HepG2 (cell line): ENCODE measurements at places on chromosomes 5 and 9.

DNA sequence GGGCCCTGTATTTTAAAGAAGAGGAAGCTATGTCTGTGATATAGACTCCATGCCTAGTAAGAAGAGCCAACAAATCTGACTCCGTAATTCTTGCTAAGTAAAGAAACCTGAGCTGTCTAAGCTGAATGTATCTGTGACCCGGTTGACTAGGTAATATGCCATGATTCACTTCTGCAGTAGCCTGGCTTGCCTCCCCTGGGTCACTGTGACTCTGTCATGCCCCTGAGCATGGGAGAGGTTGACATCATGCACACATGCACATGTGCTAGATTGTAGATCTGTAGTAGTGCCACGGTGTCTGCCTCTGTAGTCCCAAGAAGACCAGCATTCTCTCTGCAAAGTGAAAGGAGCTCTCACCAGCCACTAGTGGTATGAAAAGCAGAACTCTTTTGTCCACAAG lies 9.1 kb downstream of the SLC22A5 start:
- DNase-seq = no peak

- DNase-seq = no peak
These were observed 78.8 kb downstream of the WNK2 start for GRCh38 chr9:93262537-93263310.

DNA sequence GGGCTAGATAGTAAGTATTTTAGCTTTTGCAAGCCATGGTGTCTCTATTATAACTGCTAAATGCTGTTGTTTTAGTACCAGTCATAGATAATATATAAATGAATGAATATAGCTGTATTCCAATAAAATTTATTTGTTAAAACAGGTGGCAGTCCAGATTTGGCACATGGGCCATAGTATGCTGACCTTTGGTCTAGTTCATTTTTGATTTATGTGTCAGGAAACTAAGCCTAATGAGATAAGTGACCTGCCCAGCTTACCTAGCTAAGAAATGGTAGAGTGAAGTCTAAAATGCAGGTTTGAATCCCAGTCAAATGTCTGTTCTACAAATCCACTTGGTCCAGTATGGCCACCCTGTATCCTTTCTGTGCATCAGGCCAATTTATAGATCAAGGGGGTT lies 139.3 kb downstream of the ALDH1A1 start:
- no peak for DNase-seq

GRCh38 chr9:132409828-132410528 lies at the start of gene CFAP77:
TSS of gene CFAP77 (plus strand) at chr9:132410211. CDS start at chr9:132410272, 61 bp downstream.
- peak; percentile 10 for DNase-seq

DNA sequence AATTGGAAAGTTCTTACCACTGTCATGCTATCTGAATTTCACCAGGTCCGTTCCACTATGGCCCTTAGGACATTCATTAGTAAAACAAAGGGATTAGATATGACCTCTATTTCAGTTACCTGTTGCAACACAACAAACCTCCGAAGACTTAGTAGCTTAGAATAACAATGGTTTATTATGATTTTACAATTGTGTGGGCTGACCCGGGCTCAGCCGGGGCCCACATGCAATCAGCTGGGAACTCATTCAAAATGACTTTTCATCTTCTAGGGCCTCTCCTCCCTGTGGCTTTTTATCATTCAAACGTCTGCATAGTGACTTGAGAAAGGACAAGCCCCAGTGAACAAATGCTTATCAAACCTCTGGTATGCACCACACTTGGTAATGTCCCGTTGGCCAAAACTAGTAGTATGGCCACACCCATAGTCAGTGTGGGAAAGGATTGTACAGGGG lies 2.3 kb upstream of the FBXW11 start:
- DNase-seq = no peak

DNA sequence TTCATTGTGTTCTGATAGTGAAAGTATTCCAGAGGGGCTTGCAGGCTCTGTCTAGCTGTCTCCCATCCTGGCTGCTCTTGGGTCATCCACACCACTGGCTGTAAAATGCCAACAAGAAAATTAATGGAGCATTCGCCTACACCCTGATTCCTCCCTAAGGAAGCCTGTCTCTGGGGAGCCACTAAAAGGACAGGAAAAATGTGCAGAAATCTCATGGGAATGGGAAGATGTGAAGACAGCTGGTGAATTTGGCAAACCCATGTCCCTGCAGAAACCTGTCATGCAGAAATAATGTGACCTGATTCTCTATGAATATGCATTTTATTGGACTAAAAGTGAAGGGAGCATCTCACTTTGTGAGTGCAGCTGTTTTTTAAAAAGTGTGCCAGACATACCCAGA lies 265.6 kb downstream of the TUSC1 start:
- no peak for DNase-seq

DNA sequence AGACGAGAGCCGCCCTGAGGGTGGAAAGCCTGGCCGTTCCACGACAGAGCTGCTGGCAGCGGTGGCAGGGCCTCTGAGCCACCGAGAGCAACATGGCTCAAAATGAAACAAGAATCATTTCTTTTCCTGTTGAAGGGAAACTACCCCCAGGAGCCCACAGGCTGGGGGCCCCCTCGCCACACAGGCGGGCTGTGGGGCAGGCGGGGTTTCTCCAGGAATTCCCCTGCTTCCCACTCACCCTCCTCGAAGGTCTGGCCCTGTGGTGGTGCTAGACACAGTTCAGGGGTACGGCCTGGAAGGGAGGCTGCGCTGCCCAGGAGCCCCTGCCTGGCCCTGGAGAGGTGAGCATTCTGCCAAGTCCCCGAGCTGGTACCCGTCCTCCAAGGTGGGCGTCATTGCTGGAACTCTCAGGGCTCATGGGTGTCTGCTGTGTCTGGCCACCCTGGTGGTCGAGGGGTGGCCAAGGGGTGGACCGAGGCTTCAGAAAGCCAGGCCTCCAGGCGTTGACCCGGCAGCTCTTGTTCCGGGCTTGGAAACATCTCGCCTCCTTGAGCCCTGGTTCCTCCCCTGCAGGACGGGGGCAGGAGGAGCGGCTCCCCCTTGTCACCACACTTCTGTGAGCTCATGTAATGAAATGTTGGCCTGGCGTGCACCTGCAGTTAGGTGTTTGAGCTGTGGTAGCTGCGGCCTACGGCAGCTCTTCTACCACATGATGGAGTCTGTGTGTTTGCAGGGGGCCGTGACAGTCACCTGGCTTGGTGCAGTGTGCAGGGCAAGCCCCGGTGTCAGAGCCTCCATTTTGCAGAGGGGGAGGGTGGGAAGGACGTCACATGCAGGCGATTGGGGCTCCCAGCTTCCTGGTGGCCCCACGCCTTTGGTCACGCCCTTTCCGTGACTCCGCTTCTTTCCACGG lies 65.3 kb downstream of the RXRA start:
- no peak for DNase-seq

DNA sequence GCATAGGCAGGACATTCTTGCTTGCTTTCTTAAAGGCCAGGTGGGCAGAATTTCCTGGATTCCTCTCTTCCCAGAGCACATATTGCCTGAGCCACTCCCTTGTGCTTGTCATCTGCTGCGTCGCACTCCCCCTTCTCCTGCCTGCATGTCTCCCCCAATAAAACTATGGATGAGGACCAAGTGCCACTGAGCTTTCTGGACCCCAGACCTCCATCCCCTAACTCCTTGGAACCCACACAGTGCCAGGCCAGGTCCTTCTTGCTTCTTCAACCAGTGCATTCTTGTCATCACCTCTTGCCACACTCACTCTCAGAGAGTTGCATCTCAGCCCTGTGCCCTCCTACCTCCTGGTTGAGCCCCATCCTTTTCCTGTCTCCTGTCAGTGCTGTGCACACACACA lies 157.9 kb upstream of the PANK3 start:
- no peak for DNase-seq

DNA sequence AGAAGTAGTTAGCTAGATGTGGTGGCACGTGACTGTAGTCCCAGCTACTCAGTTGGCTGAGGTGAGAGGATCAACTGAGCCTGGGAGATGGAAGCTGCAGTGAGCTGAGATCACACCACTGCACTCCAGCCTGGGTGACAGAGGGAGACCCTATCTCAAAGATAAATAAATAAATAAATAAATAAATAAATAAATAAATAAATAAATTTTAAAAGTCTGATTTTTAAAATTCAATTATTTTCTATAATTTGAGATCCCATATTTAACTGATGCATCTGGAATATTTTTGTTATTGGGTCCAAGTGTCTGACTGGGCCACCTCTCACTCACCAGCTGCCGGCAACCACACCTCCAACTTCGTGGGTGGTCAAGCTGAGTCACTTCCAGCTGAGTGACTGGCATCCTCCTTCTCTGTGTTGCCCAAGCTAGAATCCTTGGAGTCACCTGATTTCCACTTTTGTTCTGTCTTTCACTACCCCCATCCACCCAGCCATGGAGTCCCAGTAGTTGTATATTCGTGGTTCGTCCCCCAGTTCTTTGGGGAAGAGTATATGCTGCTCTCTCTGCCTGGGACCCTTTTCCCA lies 70.9 kb downstream of the EGFLAM start:
- no peak for DNase-seq

DNA sequence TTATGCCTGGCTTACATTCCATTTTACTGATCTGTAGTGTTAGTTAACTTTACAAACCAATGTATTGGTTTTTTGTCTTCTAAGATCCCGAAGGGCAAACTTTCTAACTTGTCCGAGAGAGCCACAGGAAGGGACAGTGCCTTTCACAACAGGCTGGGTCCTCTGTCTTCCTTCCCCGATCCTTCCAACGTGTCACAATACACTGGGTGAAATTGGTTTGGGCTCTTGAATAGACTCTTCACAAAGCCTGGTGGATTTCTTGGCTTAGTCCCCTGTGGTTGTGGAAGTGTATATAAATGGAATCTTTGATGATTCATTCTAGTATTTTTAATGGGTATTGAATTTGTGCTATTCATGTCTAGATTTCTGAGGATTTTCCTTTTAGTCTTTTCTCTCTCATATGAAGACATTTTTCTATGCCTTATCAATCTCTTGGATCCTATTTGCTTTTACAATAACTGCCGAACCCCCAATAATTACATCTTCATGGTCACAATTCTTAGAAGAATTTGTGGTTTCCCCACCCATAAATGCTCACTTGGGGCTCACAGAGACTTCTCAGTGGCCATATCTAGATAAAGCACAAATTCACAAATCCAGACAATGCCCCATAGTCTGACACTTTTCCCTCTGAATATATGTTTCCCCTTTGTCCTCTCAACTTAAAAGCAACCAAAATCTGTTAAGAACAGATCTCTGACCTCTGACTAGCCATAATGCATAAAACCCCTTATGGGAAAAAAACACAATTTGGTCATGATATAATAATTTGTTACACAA lies 107.7 kb downstream of the MTRR start:
- DNase-seq = no peak

GRCh38 chr9:86324308-86324707 lies 29.9 kb downstream of the TUT7 start:
- no peak for DNase-seq

- no peak for DNase-seq
These were observed 447.5 kb upstream of the COX7C start for GRCh38 chr5:86170194-86170593.

DNA sequence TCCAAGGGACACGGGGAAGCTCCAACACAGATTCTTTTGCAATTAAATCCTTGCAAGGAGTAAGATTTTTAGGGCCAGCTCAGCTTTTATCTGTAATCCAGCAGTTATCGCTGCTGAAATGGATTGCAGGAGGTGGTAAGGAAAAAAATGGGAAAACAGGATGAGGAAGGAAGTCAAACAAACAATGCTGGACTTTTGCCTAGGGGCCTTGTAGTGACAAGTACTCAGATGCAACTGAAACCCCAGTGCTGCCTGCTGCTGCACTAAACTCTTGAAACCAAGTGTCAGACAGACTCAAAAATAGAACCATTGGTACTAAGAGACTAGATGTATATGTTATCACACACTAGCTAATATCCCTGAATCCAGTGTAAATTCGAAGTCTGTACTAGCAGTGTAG lies 309.2 kb downstream of the CTNND2 start:
- peak; percentile 80 for DNase-seq

DNA sequence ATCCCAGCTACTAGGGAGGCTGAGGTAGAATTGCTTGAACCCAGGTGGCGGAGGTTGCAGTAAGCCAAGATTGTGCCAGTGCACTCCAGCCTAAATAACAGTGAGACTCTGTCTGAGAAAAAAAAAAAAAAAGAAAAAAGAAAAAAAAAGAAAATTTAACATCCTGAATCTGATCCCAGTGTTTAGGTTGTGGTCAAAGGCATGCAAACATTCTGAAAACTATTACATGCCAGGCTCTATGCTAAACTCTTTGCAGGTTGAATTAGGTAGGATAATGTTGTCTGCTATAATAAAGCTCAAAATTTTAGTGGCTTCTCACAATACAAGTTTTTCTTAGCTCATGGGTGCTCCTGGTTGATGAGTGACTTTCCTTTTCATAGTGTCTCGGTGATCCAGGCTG lies 367.4 kb downstream of the PSAT1 start:
- DNase-seq = no peak

DNA sequence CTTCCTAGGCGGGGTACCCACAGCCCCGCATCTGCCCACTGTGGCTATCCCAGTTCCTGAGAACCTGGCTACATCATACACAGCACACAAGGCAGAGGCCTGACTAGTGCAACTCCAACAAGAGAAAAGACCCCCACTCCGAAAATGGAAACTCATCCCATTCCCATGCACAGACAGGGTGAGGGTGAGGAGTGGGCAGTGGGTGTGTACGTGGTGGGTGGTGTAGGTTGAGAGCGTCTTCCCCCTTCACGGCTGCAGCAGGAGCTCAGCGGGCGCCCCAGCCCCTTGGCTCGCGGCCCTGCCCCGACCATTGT lies 501 bp upstream of the MAP1B start:
- DNase-seq = no peak

DNA sequence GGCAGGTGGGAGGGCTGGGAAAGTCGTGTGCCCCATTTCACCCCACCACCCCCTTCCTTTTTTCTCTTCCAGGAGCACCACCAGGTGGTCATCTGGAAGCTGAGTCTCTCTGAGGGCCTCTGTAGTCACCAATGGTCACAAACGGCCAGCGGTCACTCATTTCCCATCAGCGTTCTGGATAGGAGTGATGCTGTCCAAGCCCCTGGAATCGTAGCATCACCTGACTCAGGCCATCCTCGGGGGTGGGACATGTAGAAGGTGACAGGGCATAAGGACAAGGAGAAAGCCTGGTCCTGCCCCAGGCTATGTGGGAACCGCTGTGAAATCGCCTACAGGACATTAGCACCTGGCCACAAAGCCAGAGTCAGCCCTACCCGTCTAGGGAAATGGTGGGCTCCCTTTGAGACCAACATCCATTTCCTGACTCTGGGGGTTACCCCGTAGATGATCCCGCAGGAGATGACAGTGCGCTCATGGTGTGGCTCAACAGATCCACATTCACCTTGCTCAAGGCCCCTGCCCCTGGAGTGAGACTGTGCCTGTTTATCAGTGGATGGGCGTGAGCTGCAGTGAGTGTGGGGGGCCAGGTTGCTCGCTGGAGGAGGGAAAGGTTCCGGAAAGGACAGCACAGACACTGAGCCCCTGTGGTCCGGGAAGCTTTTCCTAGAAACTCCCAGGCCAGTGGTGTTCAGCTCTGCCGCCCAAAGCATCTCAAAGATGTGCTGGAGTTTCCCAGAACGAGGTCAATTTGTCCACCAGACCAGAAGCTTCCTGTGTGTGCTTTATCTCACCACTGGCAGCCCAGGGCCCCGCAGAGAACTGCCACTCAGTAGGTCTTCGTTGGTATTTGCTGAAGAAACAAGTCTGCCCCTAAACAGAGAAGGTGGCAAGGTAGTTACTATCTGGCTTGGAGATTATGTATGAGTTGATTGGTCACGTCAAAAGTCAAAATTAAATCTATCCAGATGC lies 61.1 kb upstream of the UNC5A start:
- DNase-seq = no peak

- no peak for DNase-seq
These were observed 153.8 kb downstream of the OXCT1 start for GRCh38 chr5:41716382-41716781.

GRCh38 chr5:90947667-90948066 lies 389.1 kb downstream of the ADGRV1 start:
- DNase-seq = no peak
